ENCODE measurements at places on chromosomes 2 and 18.

GRCh38 chr2:20609349-20609994, 41.4 kb downstream of the HS1BP3 start:
- no peak for DNase-seq

- DNase-seq, result no peak
Observed at GRCh38 chr2:9297156-9297555, 90.5 kb downstream of the ASAP2 start.

DNA sequence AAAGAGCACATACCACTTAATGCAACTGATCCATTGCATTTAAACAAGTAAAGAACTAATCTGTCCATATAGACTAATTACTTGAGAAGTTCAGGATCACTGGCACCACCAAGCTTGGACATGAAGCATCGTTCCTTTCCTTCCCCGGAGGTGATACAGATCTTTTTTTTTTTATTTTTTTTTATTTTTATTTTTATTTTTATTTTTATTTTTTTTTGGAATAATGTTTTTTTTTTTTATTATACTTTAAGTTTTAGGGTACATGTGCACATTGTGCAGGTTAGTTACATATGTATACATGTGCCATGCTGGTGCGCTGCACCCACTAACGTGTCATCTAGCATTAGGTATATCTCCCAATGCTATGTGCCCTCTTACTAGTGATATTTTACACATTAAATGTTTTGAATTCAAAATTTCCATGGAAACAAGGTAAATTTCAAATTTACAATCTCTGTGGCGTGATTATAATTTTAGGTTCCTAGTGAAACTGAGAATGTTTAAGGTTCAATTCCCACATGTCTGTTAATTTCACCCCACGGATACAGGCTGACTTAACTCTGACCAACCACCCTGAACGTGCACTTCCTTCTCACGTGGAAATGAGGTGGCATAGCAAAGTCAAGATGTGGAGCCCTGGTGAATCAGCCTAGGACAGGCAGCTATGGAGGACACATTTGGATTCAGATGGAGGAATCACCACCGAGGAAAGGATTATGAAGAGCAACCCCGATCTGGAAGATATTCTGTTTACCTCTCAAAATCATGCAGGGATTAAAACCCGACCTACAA, 101.6 kb upstream of the THOC1 start:
- DNase-seq, result no peak

DNA sequence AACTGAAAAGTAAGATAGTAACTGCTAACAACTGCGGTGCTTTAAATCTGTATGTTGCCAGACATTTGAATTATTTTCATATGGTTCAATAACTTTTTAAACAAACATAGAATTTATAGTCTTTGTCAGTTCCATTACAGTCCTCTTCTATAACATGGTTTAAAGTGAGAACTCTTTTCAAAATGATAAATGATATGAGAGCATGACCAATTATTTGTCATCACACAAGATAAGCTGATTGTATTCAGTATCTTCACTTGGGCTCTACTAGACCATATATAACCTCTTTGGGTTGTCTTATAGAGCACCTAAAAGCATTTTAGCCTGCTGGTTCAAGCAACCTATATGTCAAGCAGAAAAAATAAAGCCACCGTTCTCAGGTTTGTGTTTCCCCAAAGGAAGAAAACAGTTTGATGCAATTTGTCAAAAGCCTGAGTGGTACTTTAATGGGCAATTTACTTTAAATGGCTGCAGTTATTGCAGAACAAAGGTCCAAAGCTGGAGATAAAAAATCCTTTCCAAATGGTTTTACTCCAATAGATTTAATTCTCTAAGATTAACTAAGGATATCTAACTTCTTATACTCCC, 298.4 kb downstream of the FSIP2 start:
- no peak for DNase-seq

DNA sequence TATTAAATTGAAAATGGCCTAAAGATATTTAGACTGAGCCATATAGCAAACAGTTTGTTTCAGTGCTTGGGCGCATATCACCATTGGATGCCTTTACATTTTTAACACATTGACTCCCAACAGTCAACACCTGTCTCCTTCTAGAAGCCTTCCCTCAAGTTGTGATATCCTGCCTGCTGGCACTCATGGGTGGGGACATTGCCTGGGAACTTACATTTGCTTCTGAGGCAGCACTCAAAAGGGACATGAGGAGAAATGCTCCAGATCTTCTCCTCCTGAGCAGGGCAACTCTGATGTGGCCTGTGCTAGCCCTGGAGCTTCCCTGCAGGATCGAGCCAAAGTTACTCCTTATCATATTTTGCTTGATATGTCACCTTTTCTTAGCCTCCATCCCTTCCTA, 392.2 kb downstream of the CDH7 start:
- DNase-seq, result no peak

- no peak for DNase-seq
Observed at GRCh38 chr2:38666556-38666910, 619 bp downstream of the GALM start.

- DNase-seq, result no peak
Observed at GRCh38 chr18:25503567-25504081, 151.7 kb upstream of the ZNF521 start.

- DNase-seq, result no peak
Observed at GRCh38 chr2:53938904-53939303, 31.9 kb downstream of the PSME4 start.

DNA sequence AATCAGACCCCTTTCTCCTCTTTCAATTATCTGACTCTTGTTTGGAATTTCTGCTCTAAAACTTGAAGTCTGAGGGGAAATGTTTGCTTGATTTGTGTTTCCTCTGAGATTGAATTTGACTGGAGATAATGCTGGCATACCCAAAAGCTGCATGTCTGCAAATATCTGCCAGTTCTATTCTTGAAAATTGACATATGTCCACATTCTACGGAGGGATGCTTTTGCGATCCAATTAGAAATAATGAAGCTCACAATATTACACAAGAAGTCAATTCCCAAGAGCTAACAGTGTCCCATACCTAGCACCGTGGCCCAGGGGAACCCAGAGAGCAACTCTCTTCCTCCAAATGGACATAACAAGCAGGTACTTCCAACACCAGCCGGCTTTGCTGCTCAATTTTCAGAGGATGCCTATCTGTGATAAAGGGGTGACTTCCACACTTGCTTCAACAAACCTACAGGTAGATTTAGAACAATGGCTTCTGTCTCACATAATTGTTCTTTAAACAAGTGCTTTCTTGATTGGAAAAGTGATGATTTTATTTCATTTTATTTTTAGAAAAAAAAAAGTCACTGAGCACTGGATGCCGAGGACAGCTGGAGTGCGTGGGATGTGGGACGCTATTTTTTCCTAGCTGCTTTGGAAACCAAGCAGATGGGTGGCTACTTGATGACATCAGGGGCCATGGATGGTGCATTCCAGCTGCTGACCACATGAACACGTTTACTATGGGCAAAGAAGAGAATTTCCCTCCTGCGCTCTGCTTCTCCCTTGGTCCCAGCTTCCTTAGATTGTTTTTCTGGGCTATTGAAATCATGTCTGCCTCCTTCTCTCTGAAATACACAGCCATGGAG, 488.9 kb downstream of the RNF144A start:
- no peak for DNase-seq

DNA sequence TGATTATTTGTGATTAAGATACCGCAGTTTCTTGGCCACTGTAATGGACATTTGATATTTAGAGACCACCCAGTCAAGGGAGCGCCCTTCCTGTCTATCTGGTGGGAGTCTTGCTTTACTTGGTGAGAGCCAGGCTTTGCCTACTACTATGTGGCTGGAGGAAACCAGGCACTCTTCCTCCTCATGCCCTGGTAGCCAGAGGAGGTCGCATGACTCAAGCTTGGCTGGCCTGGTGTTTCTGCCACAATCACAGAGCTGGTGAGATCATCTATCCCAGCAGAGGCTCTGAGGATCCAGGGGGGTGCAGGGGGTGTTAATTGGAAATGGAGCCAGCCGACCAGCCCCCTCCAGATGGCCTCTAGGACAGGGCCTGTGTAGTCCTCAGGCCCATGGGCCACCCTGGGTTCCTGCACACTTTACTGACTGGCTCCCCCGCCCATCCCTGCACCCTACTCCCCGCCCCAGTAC, 46.8 kb upstream of the BIN1 start:
- no peak for DNase-seq

- DNase-seq, result no peak
Observed at GRCh38 chr18:79518028-79518682, 122.4 kb downstream of the NFATC1 start.

- no peak for DNase-seq
Observed at GRCh38 chr2:171141320-171141719, 19.4 kb downstream of the TLK1 start.

DNA sequence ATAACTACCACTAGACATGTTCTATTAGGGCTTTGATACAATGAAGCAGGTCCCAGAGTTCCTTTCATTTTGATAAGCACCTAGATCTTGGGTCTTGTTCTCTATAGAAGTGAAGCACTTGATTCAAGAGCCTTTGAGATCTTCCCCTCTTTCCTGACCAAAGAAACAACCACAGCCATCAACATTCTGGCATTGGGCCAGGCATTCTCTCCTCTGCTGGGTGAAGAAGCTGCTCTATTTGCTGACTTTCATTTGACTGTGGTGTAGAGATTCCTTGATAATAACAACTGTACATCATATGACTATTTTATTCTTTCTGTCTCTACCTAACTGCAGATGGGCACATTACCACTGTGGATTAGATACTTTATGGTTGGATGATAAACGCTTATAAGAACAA, 96.6 kb upstream of the LYPD1 start:
- DNase-seq, result no peak

GRCh38 chr2:147521936-147522335, 322.9 kb upstream of the ACVR2A start:
- no peak for DNase-seq

GRCh38 chr18:22639026-22639463, 221.3 kb upstream of the CTAGE1 start:
- DNase-seq, result no peak

GRCh38 chr2:117979911-117980701, 33.8 kb downstream of the CCDC93 start:
- DNase-seq, result no peak

GRCh38 chr2:150584081-150584480, 96.6 kb upstream of the RND3 start:
- no peak for DNase-seq

GRCh38 chr2:257429-257828, 6.4 kb downstream of the SH3YL1 start:
- DNase-seq, result no peak

DNA sequence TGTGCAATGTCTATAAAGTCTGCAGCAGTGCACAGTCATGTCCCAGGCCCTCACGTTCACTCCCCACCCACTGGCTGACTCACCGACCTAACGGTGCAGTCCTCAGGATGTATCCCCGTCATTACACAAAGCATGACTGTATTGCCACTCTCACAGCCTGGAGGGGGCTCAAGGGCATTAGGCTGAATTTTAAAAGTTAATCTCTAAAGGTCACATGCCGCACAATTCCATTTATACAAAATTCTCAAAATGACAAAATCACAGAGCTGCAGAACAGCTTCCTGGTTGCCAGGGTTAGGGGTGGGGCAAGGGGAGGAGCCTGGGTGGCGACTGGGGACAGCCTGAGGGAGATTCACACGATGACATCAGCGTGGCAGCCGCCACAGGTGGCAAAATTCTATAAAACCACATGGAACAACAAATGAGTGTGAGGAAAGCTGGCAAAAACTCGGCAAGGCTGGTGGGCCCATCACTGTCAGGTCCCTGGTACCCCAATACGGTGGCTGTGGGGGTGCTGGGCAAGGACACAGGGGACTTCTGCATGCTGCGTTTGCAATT, 97.6 kb downstream of the NDUFA10 start:
- DNase-seq, result peak; percentile 30

DNA sequence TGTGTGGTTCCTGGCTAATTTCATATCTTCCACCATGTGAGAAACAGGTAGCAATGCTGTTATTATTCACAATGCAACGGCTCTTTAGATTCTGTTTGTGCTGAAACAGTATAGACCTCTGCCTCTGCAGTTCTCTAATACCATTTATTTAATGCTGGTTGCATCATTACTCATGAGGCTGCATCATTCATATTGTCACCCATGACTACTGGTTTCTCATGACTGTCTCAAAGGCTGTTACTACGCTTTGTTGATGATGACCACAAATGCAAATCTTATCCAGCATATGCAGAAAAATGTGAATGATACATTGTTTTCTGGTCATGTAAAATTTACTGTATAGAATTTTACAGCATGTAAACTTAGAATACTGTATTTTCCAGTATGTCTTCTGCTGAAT, 22.5 kb downstream of the CAVIN2 start:
- no peak for DNase-seq

DNA sequence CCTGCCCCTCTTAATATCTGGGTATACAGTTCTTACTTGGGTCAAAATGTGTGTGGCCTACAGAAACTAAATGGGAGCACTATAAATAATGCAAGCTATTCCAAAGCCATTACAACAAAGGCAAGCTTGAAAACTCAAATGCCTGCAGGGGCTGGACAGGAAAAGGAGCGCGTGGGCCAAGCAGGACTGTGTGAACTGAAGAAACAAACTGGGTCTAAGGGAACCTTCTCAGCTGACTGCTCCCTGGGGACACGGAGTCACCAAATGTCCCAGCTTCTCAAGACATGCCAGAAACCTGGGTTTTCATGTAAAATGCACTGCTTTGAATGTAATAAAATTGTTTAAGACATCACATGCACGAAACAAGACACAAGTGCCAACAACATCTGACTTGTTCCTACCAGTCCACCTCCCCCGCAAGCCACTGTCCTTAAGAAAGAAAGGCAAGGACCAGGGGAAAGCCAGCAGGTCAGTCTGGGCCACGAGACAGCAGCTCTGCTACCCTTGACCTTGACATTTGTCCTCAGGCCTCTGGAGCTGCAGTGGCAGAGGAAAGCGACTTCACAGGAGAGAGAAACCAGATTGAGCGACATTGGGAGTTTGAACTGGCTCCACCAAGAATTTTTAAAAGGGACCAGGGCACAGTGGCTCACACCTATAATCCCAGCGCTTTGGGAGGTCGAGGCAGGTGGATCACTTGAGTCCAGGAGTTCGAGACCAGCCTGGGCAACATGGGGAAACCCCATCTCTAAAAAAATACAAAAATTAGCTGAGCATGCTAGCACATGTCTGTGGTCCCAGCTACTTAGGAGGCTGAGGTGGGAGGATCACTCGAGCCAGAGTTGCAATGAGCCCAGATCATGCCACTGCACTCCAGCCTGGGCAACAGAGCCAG, 89.7 kb upstream of the SH3BP4 start:
- no peak for DNase-seq

DNA sequence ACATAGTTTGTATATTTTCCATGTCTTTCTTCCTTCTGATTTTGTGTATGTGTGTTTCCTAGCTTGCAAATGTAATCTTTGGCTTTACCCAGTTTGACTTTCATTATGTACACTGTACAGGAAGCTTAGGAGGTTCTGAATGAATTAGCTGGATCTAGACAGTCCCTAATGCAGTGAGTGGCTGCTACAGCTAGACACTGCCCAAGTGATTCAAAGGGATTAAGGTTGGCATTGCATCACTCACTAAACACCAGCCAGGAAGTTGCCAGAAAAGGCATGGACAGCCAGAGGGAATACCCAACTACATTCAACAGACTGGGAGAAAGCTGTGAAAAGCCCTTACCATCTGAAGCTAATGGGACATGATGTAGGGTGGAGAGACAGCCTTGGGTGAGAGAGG, 316.0 kb upstream of the MEX3C start:
- no peak for DNase-seq
